Thoracic aorta endothelial cell (primary cell): ENCODE measurements at places on chromosomes 16 and 17. TPM values are rescaled to one million over a fixed set of nuclear protein-coding genes. Genes with fewer than 3 reads are reported as not detected.

CA7 gene
- not detected in 2 replicates for total RNA-seq

C16orf96 gene
- total RNA-seq = 0.07 TPM in 1 of 2 replicates, not detected in the other

HCRT gene
- total RNA-seq = not detected in 2 replicates

ST6GALNAC2 gene
- 0.22 and 0.27 TPM in 2 replicates for total RNA-seq

NPIPA3 gene
- total RNA-seq = 0.36 and 0.40 TPM in 2 replicates

CAMTA2 gene
- 14.4 and 18.5 TPM in 2 replicates for total RNA-seq

TBC1D3E gene
- 0.53 and 1.4 TPM in 2 replicates for total RNA-seq

CES5A gene
- not detected in 2 replicates for total RNA-seq

PDE6G gene
- total RNA-seq = 0.66 and 0.86 TPM in 2 replicates
